Astrocyte of the hippocampus (primary cell): ENCODE measurements at places on chromosomes 12 and 14.

GRCh38 chr14:90613997-90614396, 202.2 kb downstream of the TTC7B start:
- DNase-seq = no peak

GRCh38 chr12:49304161-49304560, 9.2 kb downstream of the PRPH start:
- DNase-seq = no peak

GRCh38 chr12:12723681-12724420, 6.7 kb downstream of the CDKN1B start:
- peak; percentile 71 for DNase-seq

DNA sequence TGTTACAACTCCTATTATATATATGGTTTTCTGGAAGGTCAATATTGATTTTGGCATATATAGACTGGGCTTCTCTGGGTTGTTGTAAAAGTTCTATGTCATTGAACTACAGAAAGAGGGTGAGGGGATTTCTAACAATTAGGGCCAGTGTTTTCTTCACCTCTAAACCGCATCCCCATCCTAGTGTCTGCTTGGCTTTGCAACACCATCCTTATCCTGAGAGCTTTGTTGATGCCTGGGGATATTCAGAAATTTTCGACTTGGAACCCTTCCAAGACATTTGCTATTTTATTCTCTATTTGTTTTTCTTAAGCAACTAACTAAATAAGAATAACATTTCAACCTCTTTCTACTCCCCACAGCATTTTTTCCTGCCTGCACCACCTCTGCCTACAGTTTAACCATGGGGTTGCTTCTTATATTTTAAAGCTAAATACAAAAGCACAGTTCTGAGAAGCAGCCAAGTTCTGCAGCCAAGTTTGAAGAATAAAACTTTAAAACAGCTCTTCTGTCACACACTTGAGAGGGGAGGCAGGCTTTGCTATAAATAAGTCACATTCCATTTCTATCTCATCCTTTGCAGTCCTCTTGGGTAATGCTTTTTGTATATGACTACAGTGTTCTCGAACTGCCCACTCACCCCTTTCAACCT, 53.4 kb downstream of the RGS6 start:
- peak; percentile 29 for DNase-seq

DNA sequence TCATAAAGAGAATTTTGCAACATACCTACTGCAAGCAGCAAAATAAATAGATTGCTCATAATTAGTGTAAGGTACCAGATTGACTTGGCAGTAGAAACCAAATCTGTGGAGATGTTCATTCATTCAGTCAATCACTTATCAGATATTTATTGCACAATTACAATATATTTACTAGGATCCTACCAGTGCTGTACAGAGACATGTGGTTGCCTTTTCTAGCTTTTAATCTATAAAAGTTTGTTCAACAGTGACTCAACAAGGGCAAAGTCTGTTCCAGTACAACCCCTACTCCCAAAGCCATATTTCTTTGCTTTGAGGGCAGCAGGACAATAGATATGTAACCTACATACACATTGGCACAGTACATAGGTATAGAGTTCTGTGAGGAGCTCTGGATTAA, 27.3 kb downstream of the ABCD2 start:
- DNase-seq = no peak

DNA sequence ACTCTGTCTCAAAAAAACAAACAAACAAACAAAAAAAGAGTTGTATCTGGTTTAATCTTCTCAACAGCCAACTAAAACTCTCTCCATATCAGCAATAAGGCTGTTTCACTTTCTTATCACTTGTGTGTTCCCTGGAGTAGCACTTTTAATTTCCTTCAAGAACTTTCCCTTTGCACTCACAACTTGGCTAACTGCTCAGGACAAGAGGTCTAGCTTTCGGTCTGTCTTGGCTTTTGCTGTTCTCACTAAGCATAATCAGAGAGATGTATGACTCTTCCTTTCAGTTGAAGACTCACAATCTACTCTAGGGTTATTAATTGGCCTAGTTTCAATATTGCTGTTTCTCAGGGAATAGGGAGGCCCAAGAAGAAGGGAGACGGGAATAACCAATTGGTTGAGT, 12.3 kb downstream of the NEMP1 start:
- DNase-seq = no peak

GRCh38 chr14:58870961-58871360, 233.2 kb downstream of the DACT1 start:
- no peak for DNase-seq

- DNase-seq = no peak
Observed at GRCh38 chr12:108826807-108827721, 30.3 kb downstream of the SSH1 start.

- DNase-seq = peak; percentile 45
Observed at GRCh38 chr12:12927211-12928079, 24.5 kb downstream of the GPRC5D start.

GRCh38 chr12:129771238-129771637, 132.6 kb downstream of the TMEM132D start:
- no peak for DNase-seq

DNA sequence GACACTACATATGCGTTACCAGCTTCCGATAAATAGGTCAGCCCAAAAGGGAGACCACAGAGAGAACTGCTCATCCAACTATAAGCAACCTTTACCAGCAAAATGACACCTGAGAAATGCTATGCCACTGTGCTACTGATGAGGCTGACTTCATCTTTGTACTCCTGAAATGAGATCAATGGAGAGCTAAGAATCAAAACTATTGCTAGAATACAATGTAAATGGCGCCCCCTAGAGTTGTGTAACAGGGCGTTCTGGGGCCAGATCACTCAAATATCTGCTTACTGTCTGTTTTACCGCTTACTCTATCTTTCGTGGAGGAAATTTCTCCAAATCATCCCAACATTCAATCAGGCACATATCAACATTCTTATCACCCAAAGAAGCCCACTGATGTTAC, 4.6 kb downstream of the ZNF384 start:
- DNase-seq = no peak

DNA sequence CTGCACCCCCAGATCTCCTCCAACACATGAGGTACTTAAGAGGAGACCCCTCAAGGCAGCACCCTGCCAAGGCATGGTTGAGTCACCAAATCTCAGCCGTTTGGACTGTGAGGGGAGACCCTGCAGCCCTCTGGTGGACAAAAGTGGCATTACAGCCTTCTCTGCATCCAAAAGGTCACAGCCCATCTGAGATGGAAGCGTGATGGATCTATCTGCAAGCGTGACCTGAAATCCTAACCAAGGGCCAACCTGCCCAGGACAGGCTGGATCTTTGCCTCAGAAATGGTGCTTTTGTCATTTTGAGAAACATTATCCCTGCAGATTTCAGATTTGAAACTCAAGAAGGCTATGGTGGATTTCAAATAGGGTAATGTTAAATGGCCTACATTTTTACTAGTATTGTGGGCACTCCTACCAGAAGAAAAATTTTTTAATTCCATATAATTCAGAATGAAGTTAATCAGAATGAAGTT, 23.7 kb upstream of the DHRS4 start:
- DNase-seq = peak; percentile 85

GRCh38 chr12:106753526-106753925, 21.0 kb upstream of the RIC8B start:
- DNase-seq = no peak

GRCh38 chr14:21454843-21455544, 929 bp downstream of the CHD8 start:
- DNase-seq = peak; percentile 19

DNA sequence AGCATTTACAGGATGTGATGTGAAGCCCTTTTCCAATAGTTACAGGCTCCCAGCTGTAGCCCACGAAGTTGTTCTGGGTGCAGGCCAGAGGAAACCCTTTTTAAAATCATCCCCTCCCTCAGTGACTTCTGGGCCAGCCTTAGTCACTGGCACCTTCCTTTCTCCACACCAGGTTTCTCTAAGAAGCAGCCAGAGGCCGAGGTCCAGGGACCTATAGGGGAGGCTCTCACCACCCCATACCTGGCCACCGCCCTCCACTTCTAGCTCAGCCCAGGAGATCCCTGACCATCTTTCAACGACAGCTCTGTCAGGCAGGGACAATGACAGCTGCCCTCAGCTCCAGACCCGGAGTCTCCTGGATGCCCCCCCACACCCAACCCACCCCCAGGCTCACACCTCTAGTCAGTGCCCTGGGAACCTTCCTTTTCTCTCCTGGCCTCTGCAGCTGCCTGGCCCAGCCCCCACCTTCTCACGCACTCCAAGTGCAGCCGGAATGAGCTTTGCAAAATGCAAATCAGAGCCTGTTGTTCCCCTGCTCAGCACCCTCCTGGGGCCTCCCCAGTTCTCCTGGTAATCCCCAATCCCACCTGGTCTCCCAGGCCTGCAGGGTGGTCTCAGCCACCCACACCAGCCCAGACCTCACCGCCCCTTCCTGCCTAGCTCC, 46.7 kb downstream of the TESC start:
- DNase-seq = no peak

GRCh38 chr12:43836475-43836989, 651 bp downstream of the TMEM117 start:
- peak; percentile 32 for DNase-seq

DNA sequence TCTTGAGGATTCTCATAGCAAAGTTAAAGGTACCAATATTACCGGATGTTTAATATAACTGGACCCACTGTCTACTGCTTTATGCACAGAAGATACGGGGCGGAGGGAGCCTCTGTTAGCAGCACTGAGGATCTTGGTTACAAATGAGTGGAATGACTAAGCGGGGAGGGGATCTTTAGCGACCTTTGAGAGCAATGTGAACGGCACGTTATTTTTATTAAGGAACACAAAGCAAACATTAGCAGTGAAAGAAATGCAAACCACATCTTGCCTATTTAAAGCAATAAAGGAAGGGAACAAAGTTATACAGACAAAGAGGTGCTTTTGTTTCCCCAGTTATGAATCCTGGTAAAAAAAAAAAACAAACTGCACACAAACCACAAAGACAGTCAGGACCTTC, 27.1 kb upstream of the PRMT8 start:
- no peak for DNase-seq

GRCh38 chr12:49891476-49891875, 12.2 kb downstream of the FAIM2 start:
- no peak for DNase-seq

GRCh38 chr12:47184813-47185212, 105.1 kb upstream of the AMIGO2 start:
- no peak for DNase-seq

- no peak for DNase-seq
Observed at GRCh38 chr12:96400631-96401075, 414 bp upstream of the CDK17 start.

DNA sequence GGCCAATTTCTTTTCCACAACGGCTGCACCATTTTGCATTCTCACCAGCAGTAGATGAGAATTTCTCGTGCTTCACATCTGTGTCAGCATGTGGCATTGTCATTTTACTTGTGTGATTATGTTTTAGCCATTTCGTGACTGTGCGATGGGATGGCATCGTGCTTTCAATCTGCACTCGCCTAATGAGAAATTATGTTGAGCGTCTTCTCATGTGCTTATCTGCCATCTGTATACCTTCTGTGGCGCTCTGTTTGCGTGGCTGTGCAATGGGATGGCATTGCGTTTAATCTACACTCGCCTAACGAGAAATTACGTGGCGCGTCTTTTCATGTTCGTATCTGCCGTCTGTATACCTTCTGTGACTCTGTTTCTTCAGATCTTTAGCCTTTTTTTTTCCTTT, 14.9 kb upstream of the GPR132 start:
- DNase-seq = no peak

- peak; percentile 38 for DNase-seq
Observed at GRCh38 chr12:98645572-98646067, 530 bp downstream of the APAF1 start.

DNA sequence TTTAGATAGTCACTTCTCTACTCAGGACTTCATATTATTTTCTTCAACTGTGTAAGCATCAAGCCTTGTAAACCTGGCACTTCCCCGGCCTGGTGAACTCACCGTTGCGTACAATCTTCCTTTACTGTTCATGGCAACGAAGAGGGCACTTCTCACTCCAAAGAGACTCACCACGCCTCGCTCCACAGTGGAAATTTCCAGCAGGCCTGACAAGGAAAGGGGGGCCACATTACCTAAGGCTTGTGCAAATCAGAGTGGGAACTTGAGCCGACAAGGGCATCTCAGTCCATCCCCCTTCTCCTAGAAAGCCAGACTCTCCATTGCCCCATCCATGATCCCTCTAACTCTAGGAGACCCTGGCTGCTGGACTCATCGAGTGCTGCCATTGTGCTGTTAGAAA, 1.6 kb downstream of the FGF6 start:
- DNase-seq = no peak

DNA sequence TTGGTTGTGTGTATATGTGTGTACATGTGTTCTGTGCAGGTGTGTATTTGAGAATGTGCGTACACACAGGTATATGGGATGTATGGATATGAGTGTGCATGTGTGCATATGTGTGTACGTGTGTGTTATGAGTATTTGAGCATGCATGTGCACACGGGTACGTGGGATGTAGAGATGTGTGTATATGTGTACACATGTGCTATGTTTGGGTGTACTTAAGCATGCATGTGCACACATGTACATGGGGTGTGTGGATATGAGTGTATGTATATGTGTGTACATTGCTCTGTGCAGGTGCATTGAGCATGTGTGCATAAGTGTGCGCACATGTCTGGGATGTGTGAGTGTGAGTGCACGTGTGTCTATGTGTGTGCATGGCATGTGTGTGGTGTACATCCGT, 34.3 kb upstream of the SFSWAP start:
- DNase-seq = no peak
